Mesangial cell (primary cell): ENCODE measurements at places on chromosomes 2 and 18. TPM values are rescaled to one million over a fixed set of nuclear protein-coding genes. Genes with fewer than 3 reads are reported as not detected.

ORC2 gene
- 6.0 and 10.9 TPM in 2 replicates for total RNA-seq

TMEM200C gene
- total RNA-seq: 0.16 and 1.0 TPM in 2 replicates

CCDC121 gene
- total RNA-seq: 1.3 and 1.9 TPM in 2 replicates

FAM124B gene
- not detected in 2 replicates for total RNA-seq

IL1F10 gene
- not detected in 2 replicates for total RNA-seq

KCNIP3 gene
- total RNA-seq: 13.0 and 21.6 TPM in 2 replicates

DSC2 gene
- total RNA-seq: 10.4 TPM in 2 replicates

SERPINB12 gene
- total RNA-seq: not detected in 2 replicates

PTRHD1 gene
- 38.8 and 60.7 TPM in 2 replicates for total RNA-seq

KLHL41 gene
- under 0.01 TPM in 2 replicates for total RNA-seq

ABHD3 gene
- total RNA-seq: 5.1 and 8.5 TPM in 2 replicates

KLHL29 gene
- total RNA-seq: 4.9 and 11.4 TPM in 2 replicates

DCAF17 gene
- total RNA-seq: 8.0 and 10.3 TPM in 2 replicates

TACR1 gene
- not detected in 2 replicates for total RNA-seq

CERKL gene
- 0.38 and 0.65 TPM in 2 replicates for total RNA-seq
